CD8-positive, alpha-beta memory T cell (primary cell): ENCODE measurements at places on chromosomes 12 and 14.

- DNase-seq = no peak
- no peak overlapping the region for H3K4me3 ChIP-seq
- H3K27ac ChIP-seq = no peak overlapping the region
- H3K4me1 ChIP-seq = no peaks in the 10 kb centered on the region
Measured at GRCh38 chr14:90445011-90445410, 48.2 kb downstream of the CALM1 start.

DNA sequence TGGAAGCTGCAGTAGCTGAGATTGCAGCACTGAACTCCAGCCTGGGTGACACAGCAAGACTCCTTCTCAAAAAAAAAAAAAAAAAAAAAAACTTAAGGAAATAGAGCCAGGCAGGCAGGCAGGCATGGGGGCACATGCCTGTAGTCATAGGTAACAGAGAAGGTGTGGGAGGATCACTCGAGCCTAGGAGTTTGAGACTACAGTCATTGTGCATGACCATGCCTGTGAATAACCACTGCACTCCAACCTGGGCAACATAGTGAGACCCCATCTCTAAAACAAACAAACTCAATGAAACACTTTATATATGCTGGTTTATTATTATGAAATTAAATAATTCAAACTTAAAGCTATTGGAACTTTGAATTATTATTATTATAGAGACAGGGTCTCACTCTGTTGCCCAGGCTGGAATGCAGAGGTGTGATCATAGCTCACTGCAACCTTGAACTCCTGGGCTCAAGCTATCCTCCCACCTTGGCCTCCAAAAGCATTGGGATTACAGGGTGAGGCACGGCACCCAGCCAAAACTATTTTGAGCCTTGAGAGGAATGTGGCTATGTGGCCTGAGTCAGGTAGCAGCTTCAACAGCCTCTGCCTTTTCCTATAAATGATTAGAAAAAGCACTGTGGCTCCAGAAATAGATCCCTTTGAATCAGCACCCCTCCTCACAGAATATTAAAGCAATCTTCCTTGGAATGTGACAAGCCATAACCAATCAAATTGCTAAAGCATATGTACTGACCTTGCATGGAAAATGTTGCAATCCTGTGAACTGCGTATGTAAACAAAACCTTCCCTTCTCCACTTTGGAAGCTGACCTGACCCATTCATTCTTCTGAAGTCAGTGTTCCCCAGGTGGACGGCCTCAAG is 34.7 kb upstream of the YY1 start:
- H3K4me1 ChIP-seq = no peaks in the 10 kb centered on the region
- H3K27me3 ChIP-seq = no peaks in the 10 kb centered on the region
- no peak overlapping the region for H3K4me3 ChIP-seq
- no peaks in the 10 kb centered on the region for H3K36me3 ChIP-seq
- H3K27ac ChIP-seq = no peak overlapping the region

- H3K27me3 ChIP-seq = no peaks in the 10 kb centered on the region
- no peak overlapping the region for H3K27ac ChIP-seq
- no peak overlapping the region for H3K4me3 ChIP-seq
- DNase-seq = no peak
- H3K36me3 ChIP-seq = no peaks in the 10 kb centered on the region
Measured at GRCh38 chr12:128829861-128830504, 6.2 kb upstream of the SLC15A4 start.

GRCh38 chr12:130218682-130219081 is 56.4 kb downstream of the FZD10 start:
- no peak for DNase-seq
- no peaks in the 10 kb centered on the region for H3K36me3 ChIP-seq
